Fibroblast of lung (primary cell): ENCODE measurements at places on chromosomes 16 and 17.

- DNase-seq: peak; percentile 99
These were observed 322.5 kb downstream of the C16orf95 start for GRCh38 chr16:86994651-86995171.

DNA sequence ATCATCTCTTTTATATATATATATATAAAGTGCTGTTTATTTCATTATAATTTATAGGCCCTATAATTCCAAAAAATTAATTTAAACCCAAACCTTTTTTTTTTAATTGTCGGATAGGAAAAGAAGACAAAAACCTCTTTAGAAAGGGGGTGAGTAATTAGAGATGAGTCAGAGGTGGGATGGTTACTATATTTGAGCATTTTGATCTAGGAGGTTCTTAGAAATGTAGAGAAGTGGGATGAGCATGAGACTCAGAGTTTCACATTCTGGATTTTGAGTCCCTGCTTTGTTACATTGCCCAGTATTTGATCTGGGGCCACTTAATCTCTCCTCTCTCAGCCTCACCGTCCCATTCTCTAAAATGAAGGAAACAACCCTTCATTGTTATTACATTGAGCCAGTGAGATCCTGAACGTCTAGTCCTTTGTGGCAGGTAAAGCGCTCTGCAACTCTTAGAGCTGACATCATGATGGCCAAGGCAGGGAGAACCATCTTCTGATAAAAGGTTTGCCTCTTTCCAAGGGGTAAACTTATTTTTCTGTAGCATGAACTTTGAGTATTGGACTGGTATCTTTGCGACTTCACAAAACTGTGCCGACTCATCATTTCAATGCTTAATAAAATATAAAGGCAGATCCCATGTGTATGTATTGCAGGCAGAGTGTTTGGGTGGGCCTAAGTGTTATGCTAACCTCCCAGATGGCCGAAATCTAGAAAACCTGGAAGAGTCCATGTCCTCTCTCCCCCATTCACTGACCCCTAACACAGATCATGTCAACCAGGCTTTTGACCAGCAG lies 21.3 kb downstream of the HS3ST3B1 start:
- no peak for DNase-seq

DNA sequence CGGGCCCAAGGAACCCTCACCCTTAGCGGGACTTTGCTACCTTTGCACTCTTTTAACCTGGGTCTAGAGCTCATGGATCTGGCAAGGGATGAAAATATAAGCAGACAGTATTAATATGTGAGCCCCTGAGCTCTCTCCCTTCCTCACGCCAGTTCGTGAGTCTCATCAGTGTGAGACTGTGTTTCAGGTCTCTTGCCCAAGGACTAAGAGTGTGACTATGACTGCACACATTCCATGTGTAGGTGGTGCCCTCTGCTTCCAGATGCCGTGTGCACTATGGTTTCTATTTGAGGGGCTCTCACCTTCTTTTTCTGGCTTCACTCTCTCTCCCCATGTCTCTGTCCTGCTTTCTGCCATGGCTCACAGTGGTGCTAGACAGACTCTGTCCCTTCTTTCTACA lies 40.5 kb downstream of the DHRS7B start:
- DNase-seq: no peak

GRCh38 chr17:32988481-32989101 lies 3.1 kb upstream of the SPACA3 start:
- no peak for DNase-seq

DNA sequence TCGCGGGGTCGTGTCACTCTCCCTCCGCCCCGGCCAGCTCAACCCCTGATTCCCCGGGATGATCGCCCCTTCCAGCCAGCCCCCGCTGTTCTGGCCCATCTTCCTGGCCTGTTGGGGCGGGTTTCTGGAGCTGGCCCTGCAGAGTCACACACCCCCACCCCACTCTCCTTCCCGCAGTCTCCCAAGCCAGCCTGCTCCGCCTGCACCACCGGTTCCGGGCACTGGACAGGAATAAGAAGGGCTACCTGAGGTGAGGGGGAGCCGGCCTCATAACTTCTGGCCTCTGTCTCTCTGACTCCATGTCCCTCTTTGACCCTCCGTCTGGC lies 621 bp downstream of the CHP2 start:
- no peak for DNase-seq

DNA sequence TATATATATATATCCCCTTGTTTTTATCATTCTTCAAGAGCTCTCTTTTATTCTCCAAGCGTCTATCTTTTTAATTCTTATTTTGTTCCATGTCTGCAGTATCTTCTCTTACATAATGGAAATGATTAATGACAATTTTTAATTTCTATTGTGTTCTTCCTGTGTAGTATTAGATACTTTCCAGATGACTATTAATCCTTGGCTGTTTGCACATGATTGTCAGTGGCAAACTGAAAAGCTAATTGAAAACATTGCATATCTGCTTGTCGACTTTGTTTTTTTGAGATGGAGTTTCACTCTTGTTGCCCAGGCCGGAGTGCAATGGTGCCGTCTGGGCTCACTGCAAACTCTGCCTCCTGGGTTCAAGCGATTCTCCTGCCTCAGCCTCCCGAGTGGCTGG lies 124.7 kb downstream of the BCAS3 start:
- DNase-seq: no peak

DNA sequence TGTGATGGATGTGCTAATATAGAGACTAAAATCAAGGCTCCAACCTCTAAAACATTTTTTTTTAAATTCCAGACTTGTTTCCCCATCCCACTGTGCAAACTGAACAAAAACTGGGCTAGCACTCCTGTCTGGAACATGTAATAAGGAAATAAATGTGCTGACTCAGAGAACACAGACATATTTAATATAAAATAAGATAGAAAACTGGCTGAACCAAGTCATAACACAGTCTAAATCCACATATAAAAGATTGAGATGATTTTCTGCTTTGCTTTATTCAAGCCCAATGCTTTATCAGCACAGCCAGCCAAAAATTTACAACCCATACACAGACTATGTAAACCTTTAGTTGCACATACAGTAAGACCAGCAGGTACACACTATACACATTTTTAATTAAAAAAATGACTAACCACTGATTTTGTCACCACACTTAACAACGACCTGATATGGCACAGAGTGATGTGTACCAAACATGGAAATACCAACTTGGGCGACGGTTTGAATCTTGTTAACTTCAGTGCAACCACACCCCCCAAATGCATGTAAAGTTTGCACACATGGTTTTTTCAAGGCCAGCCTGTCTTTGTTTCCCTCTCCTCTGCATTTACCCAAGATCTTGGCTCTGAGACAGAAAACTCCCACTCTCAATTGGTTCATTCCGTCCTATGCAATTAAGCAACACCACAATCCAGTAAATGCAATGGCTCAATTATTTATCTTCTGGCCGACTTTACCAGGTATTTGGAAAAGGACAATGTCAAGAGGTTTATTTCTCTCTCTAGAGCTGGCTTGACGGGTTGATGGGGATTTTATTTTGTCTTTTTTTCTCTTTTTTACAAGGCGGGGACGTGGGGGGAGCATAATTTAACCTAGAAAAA lies 1.2 kb downstream of the STAT3 start:
- peak; percentile 76 for DNase-seq

DNA sequence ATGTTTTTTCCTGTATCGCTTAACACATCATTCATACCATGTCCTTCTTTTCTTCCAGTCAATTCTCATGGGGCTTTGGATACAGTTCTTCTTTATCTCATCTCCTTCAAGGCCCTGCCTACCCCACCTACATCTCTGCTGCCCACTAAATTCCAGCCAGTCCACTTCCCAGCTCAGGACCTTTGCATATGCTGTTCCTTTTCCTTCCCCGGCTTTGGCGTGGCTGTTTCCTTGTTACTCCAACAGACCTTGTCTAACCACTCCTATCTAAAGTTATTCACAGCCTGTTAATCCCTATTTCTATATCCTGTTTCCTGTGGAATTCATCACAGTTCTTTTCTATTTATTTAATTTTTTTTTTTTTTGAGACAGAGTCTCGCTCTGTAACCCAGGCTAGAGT lies 6.6 kb upstream of the STAT3 start:
- DNase-seq: no peak

GRCh38 chr17:80616705-80617104 lies 72.1 kb downstream of the RPTOR start:
- DNase-seq: no peak

- DNase-seq: no peak
These were observed 186.2 kb downstream of the SLC39A11 start for GRCh38 chr17:72906306-72906705.

DNA sequence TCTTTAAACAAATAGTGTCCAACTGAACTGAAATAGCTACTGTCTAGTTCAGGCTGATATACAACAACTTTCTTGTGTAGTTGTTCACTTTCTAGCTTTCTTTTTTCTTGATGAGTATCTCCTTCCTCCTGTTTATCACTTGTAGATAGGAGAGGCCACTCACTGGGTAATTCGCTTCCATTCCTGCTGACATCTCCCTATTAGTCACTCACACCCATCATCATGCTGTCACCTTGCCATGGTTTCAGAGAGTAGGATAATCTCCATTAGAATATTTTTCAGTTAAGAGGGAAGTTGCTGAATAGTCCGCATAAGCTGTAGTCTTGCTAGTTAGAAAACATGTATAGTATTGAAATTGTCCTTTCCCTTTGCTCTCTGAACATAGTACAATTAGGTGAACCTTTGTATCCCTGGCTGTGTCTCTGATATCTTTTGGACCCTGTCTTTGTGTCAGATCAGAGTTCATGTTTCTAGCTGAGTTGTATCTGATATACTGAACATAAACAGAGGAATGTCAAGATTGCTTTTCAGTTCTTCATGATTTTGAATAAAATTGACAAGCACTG lies 64.4 kb upstream of the RASL10B start:
- DNase-seq: no peak

DNA sequence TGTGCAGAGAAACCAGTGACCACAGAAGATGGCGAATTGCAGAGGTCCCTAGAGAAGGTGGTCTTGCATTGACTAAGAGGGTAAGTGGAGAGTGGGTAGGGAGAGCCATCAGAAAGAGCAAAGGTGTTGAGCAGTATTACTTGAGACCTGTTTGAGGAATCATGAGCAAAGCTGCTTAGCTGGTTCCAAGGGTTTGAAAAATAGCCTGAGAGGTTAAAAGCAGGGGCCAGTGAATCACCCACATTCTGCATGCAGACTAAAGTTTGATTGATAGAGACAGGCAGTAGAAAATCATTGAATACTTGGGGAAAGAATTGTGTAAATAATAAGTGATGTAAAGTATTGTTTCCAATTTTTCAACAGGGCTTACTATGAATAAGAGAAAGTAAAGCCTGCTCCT lies 34.0 kb upstream of the KCNJ16 start:
- no peak for DNase-seq

GRCh38 chr16:1941162-1942046 lies 1.6 kb downstream of the MSRB1 start:
- peak; percentile 33 for DNase-seq

- peak; percentile 67 for DNase-seq
These were observed 37.0 kb downstream of the NPLOC4 start for GRCh38 chr17:81599719-81600486.
